ENCODE measurements at places on chromosomes 1 and 21. TPM values are rescaled to one million over a fixed set of nuclear protein-coding genes. Genes with fewer than 3 reads are reported as not detected.

Gene CFHR2
- total RNA-seq, result not detected

Gene CYYR1
- total RNA-seq, result not detected

Gene GJA4
- not detected for total RNA-seq

Gene LHX8
- total RNA-seq, result not detected

Gene KRTAP24-1
- not detected for total RNA-seq

Gene MRPS6
- total RNA-seq, result 29.3 TPM

Gene DSTYK
- total RNA-seq, result 12.5 TPM

Gene AMPD1
- total RNA-seq, result not detected

Gene OR10K1
- not detected for total RNA-seq

Gene DENND2C
- total RNA-seq, result 1.7 TPM

Gene AKR7A3
- 0.29 TPM for total RNA-seq

Gene LCE2A
- not detected for total RNA-seq

Gene MYOG
- total RNA-seq, result not detected

Gene SELENOF
- 213 TPM for total RNA-seq

Gene C1orf115
- 2.4 TPM for total RNA-seq

Gene OR2AK2
- total RNA-seq, result not detected

Gene ZSWIM5
- total RNA-seq, result 0.22 TPM

Gene FOXO6
- not detected for total RNA-seq

Gene ELK4
- total RNA-seq, result 16.6 TPM

Gene FCAMR
- total RNA-seq, result not detected

Gene ODF2L
- total RNA-seq, result 25.8 TPM

Gene PRELP
- 0.14 TPM for total RNA-seq

Gene RIPPLY3
- total RNA-seq, result not detected

Gene NOS1AP
- 0.29 TPM for total RNA-seq

Gene ATP1A2
- total RNA-seq, result not detected

Gene FHAD1
- total RNA-seq, result not detected

Gene CRP
- not detected for total RNA-seq

Gene KRTAP10-9
- total RNA-seq, result not detected

Gene LAMB3
- total RNA-seq, result 4.6 TPM

Gene HES2
- 0.14 TPM for total RNA-seq

Gene C1orf185
- not detected for total RNA-seq

Gene NTRK1
- not detected for total RNA-seq

Gene EXTL2
- total RNA-seq, result 9.0 TPM

Gene RASAL2
- total RNA-seq, result 22.3 TPM

Gene MARK1
- 0.43 TPM for total RNA-seq

Gene C1orf174
- 24.9 TPM for total RNA-seq

Gene CTSS
- 11.8 TPM for total RNA-seq

Gene EPHA8
- not detected for total RNA-seq

Gene ARMH1
- not detected for total RNA-seq

Gene TGFB2
- 15.2 TPM for total RNA-seq

Gene ABCG1
- 0.44 TPM for total RNA-seq

Gene NCAM2
- total RNA-seq, result 2.4 TPM

Gene S100A8
- total RNA-seq, result not detected

Gene FAM151A
- total RNA-seq, result not detected

Gene S100B
- total RNA-seq, result 0.29 TPM

Gene CNR2
- total RNA-seq, result not detected

Gene OR2M5
- total RNA-seq, result not detected

Data from placental pericyte (primary cell).